Tibial nerve (tissue), 4 donors: ENCODE measurements at places on chromosomes 3 and 15. TPM values are rescaled to one million over a fixed set of nuclear protein-coding genes. Genes with fewer than 3 reads are reported as not detected.

- no peak for DNase-seq
- no peaks in the 10 kb centered on the region for H3K27me3 ChIP-seq
- H3K27ac ChIP-seq: no peak overlapping the region
- H3K36me3 ChIP-seq: peaks cover 17% of the 10 kb centered on the region
- H3K4me1 ChIP-seq: peaks cover 16% of the 10 kb centered on the region
- H3K4me3 ChIP-seq: no peak overlapping the region
Measured at GRCh38 chr3:154228561-154229216, 95.6 kb downstream of the DHX36 start.

Gene STRC
- 1.3 TPM for total RNA-seq

- DNase-seq: no peak
- H3K4me3 ChIP-seq: no peak overlapping the region
- H3K27ac ChIP-seq: no peak overlapping the region
- H3K36me3 ChIP-seq: no peaks in the 10 kb centered on the region
- H3K4me1 ChIP-seq: no peaks in the 10 kb centered on the region
Measured at GRCh38 chr3:33826206-33826605, 27.8 kb downstream of the PDCD6IP start.

Gene CLDN1
- 208 TPM for total RNA-seq

DNA sequence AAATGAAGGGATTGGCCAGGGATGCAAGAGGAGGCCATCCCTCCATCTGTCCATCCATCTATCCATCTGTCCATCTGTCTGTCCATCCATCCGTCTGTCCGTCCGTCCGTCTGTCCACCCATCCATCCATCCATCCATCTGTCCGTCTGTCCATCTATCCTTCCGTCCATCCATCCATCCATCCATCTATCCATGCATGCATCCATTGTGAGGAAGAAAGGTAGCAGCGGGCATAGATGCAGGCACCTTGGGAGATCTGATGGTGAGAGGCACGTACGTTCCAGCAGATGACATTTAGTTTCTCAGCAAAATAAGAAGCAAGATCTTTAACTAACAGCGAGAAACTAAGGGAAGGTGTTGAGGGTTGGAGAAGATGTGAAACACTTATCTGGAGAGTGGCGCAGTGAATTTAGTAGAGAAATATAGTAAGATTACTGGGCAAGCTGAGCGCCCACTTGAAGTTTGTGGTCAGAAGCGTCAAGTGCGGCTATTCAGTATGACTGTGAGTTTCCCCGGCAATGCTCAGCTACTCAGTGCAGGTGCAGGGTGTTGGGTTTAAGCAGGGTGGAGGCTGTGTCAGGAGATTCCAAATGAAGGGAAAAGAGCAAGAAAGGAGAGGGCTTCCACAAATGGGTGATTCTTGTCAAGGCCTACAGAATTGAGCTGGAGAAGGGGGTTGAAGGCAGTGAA, 22.4 kb upstream of the SRP14 start:
- H3K36me3 ChIP-seq: no peaks in the 10 kb centered on the region
- no peak overlapping the region for H3K4me3 ChIP-seq
- no peaks in the 10 kb centered on the region for H3K27me3 ChIP-seq

DNA sequence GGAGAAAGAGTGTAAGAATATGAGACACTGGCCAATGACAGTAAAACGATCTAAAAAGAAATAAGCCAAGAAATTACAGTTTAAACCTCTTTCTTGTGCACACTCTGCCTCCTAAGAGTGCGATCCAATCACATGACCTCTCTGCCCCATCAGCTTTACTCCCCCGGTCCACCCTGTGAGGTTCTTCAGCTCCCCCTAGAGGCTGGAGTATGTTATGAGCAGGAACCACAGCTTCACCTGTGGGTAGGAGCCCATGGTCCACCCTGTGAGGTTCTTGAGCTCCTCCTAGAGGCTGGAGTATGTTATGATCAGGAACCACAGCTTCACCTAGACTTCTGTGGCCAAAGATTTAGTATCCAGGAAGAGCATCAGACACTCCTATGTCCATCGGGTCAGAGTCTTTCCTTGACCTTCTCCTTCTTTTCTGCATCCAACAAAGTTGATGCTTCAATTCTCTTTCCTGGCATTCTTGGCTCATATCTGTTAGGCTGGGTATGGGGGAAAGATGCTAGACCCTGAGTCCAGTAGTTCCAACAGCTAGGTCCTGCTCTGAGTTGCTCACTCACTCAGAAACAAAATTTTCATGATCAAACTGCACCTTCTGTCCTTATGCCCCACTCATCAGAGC, 164.0 kb downstream of the MINAR1 start:
- H3K4me3 ChIP-seq: no peak overlapping the region
- no peaks in the 10 kb centered on the region for H3K36me3 ChIP-seq
- H3K4me1 ChIP-seq: no peaks in the 10 kb centered on the region
- no peak overlapping the region for H3K27ac ChIP-seq
- no peak for DNase-seq

- no peaks in the 10 kb centered on the region for H3K27me3 ChIP-seq
- no peak overlapping the region for H3K27ac ChIP-seq
- H3K36me3 ChIP-seq: no peaks in the 10 kb centered on the region
Measured at GRCh38 chr3:14289590-14290461, 111.2 kb downstream of the LSM3 start.

Gene ATP13A5
- under 0.01 TPM for total RNA-seq

DNA sequence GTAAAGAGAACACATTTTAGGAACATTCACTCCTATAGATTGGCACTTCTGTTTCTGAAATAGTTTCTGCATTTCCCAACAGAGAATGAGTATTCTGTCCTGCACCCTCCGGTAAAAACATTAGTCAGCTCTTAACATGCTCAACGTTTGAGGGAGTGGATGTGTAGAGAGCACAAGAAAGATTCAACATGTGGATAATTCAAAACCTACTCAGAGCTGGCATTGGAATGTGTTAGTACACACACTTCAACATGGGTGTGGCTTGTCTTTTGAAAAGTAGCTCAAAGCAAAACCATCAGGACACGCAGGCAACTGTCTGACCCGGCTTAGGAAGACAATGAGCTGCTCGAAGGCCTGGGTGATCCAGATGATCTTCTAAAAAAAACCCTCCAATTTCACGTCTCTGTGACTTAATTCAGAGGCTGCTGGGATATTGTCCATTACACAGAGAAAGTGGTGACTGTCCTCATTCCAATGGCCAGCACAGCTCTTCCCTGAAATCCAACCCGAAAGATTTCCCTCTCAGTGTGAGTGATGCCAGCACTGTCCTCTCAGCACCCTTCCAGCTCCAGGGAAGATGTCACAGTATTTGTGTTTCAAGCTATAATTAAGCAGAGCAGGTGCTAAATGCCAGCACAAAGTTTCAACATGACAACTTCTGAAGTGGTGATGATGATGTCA, 18.1 kb downstream of the FBN1 start:
- no peak for DNase-seq
- no peaks in the 10 kb centered on the region for H3K36me3 ChIP-seq
- H3K4me3 ChIP-seq: no peak overlapping the region
- no peaks in the 10 kb centered on the region for H3K27me3 ChIP-seq

Gene SERPINI1
- 1.2 TPM for total RNA-seq

DNA sequence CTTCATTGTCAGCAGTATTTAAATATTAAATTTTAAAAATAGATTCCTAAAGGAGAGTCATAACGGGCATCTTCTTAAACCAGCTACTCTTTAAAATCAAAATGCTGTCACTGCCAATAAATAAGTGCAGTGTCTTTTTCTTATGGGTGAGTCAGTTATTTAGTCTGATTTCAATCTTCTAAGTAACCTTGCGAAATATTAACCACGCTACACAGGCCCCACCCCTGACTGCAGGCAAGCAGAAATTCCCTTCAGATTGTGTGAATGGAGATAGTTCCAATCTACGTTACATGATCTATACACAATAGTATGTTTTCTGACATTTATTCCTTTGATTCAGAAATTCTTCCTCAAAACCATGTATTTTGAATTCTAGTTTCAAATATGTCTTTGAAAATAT, 141.5 kb downstream of the GADL1 start:
- no peaks in the 10 kb centered on the region for H3K4me1 ChIP-seq
- H3K27ac ChIP-seq: no peak overlapping the region
- no peak overlapping the region for H3K4me3 ChIP-seq
- H3K27me3 ChIP-seq: no peaks in the 10 kb centered on the region
- DNase-seq: no peak

GRCh38 chr3:127307916-127308315, 20.1 kb upstream of the PRR20G start:
- H3K27ac ChIP-seq: no peak overlapping the region
- no peaks in the 10 kb centered on the region for H3K36me3 ChIP-seq
- DNase-seq: no peak
- H3K4me1 ChIP-seq: no peaks in the 10 kb centered on the region

- no peak overlapping the region for H3K4me3 ChIP-seq
- no peaks in the 10 kb centered on the region for H3K27me3 ChIP-seq
- no peak overlapping the region for H3K27ac ChIP-seq
- no peak for DNase-seq
- no peaks in the 10 kb centered on the region for H3K4me1 ChIP-seq
- H3K36me3 ChIP-seq: no peaks in the 10 kb centered on the region
Measured at GRCh38 chr3:89173546-89173945, 66.1 kb downstream of the EPHA3 start.

Gene SLCO2A1
- 13.8 TPM for total RNA-seq

Gene LRRIQ4
- not detected for total RNA-seq

- H3K4me1 ChIP-seq: no peaks in the 10 kb centered on the region
- H3K36me3 ChIP-seq: no peaks in the 10 kb centered on the region
- no peak overlapping the region for H3K27ac ChIP-seq
Measured at GRCh38 chr3:107699682-107700081, 176.9 kb downstream of the BBX start.

- H3K36me3 ChIP-seq: no peaks in the 10 kb centered on the region
- H3K27me3 ChIP-seq: no peaks in the 10 kb centered on the region
- no peak for DNase-seq
Measured at GRCh38 chr3:66486646-66487045, 14.2 kb downstream of the LRIG1 start.

Gene XCR1
- not detected for total RNA-seq

DNA sequence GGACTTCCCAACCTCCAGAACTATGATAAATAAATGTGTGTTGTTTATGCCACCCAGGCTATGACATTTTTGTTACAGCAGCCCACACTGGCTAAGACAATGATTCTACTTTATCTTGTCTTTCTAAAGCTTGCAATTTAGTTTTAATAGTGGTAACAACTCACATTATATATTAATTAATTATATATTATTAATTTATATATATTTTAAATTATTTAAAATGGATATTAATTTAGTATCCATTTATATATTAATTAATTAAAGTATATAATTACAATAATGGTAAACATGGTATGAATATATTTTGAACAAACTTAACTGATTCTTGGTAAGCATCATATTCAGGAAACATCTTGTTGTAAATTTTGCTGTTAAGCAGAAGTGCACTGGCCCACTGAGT, 863.9 kb downstream of the MCTP2 start:
- DNase-seq: no peak
- H3K4me1 ChIP-seq: no peaks in the 10 kb centered on the region
- no peaks in the 10 kb centered on the region for H3K36me3 ChIP-seq
- H3K27ac ChIP-seq: no peak overlapping the region

- H3K27me3 ChIP-seq: no peaks in the 10 kb centered on the region
- no peaks in the 10 kb centered on the region for H3K36me3 ChIP-seq
- H3K4me3 ChIP-seq: no peak overlapping the region
- H3K27ac ChIP-seq: no peak overlapping the region
- peaks cover 39% of the 10 kb centered on the region for H3K4me1 ChIP-seq
Measured at GRCh38 chr3:172199850-172200369, 160.5 kb downstream of the FNDC3B start.
